ENCODE measurements at places on chromosomes 1 and 21. TPM values are rescaled to one million over a fixed set of nuclear protein-coding genes. Genes with fewer than 3 reads are reported as not detected.

DNA sequence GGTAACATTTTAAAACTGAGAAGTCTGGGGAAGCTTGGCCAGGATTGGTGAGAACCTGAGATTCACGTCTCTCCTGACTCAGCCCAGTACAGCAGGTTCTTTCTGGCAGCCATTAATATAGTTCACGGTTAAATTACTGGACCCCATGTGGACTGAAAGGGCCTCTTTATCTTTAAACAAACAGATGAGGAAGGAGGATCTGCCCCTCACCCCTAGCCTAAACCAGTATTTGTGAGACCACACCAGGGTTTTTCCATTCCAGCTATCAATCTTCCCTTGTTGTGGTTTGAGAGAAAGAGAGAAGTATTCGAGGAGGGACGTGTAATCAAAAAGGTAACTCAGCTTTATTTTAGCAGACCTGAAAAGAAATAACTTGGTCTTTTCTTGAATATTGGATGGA lies 137.1 kb downstream of the PROX1 start:
- DNase-seq, result no peak

Gene AXDND1
- 0.44 TPM for total RNA-seq

Gene FMO2
- total RNA-seq, result not detected

Gene KANK4
- total RNA-seq, result not detected

DNA sequence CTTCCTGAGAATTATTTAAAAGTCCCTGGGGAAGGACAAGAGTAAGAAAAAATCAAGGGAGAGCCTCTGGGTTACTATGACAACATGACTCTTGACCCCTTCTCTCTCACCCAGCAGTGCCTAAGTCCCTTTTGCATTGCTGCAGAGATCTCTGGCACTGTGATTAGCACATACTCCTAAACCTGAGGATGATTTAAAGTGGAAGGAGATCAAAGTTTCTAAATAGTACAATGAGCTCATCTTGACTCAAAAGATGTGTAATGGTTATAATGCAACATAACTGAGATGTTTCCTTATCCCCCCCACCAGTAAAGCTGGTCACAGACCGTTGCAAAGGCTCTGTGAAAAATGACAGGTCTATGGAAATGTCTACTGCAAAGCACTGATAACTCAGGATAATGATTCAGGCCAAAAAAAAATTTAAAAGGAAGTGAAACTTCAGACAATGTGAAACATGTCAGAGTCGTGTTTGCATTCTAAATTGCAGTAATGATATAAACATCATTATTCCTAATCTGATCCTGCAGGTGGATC lies 519.2 kb downstream of the KIF26B start:
- DNase-seq, result no peak

- DNase-seq, result no peak
Observed at GRCh38 chr1:161379071-161379470, 11.4 kb upstream of the CFAP126 start.

- no peak for DNase-seq
Observed at GRCh38 chr1:206728697-206728987, 41.9 kb upstream of the IL19 start.

DNA sequence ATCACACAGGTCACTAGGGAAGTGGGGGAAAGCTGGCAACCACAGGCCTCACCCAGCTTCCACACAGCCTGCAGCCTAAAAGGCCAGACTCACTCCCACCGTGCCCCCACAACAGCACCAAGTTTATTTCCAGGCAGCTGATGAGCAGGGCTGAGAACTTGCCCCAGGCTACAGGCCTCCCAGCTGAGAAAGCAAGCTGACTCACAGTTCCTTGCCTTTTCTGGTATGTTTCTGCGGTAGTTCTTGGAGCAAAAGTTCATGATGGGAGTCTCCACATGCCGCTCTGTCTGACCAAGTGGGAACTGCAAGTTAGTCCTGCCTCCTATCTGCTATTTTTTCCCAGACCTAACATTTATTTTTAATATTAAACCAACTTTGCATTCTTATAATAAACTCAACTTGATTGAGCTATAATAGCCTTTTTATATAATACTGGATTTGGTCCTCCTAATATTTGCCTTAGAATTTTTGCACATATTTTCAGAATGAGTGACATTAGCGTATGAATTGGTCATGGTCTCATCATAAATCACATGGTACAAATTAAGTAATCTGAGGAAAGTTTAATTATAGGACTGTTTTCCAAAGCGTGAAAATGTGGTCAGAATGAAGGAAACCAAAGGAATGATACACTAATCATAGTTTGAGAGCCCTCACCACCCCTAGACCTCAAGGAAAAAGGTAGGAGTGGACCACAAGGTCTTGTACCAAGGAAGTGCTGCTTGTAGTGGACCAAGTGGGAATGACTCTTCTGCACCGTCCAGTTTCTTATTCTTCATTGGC lies 30.7 kb downstream of the RPAP2 start:
- DNase-seq, result no peak

Gene LCE1C
- not detected for total RNA-seq

GRCh38 chr1:75469586-75470173 lies 141.2 kb downstream of the SLC44A5 start:
- DNase-seq, result no peak

DNA sequence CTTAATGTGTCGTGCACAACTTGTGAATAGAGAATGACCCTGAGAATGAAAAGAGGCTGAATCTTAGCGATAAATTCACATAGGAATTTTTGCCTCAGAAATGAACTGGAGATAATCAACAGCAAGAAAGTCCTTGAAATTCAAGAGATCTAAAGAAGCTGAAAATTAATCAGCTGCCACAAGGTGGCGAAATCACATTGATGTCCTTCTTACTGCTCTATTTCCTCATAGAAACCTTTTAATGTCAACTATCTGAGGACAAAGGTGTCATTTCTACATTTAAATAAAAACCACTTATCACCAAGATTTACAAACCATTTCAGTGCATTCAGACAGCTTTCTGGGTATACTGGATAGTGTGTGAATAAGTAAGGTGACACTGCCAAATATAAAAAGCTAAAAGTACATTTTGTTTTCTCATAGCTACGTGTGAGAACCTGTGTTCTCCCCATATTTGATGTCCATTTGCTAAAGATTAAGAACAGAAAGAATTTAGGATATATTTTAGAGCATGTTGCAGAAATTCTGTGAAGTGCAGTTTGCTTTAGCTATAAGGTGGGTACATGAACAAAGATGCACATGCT lies 485.3 kb upstream of the PTBP2 start:
- DNase-seq, result peak; percentile 2

DNA sequence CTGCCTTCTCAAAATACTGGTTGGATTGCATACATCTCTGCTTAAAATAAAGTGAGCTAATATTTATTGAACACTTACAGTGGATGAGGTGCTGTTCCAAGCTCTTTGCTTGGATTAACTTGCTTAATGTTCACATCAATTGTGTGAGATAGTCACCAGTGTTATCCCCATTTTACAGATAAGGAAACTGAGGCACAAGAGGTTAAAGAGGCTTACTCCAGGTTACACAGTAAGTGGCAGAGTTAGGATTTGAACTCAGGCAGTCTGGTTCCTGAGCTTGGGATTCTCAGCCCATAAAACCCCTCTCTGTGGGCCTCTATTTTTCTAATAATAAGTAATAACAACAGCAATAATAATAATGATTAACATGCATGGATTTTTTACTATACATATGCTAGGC lies 13.6 kb upstream of the FAAH start:
- no peak for DNase-seq

Gene EPS8L3
- total RNA-seq, result not detected

DNA sequence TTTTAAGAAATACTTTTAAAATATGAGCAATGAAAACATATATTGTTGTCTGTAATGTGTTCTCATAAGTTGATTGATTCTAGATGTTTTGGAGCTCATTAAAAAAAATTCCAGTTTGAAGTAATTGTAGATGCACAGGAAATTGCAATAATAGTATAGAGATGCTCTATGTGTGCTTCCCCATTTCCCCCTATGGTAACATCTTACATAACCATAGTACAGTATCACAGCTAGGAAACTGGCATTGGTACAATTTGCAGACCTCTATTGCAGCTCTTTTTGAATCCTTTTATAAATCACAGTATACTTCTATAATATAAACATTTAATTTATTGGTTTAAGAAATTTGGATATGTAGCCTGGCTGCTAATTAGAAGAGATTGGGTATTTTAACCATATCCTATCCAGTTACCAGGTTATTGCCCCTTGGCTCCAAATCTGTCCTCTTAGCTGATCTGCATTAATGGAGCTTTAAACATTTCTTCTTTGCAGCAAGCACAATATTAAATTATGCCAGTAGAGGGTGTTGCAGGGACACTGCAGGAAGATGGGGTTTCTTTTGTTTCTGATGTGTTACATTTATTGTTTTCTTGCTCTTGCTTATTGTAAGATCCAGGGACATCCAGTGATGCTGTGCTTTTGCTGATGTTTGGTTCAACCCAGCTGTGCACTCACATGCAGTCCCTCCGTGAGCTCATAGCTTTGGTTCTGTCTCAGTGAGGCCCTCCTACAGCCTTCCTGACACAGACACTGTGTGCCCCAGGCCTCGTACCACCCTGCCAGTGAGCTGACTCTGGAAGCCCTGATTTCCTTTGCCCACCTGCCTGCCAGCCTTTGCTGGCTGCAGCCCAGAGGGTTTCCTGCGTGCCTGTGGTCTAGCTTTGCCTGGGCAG lies 103.3 kb downstream of the RABGAP1L start:
- peak; percentile 7 for DNase-seq

GRCh38 chr1:185363205-185363604 lies 46.2 kb upstream of the IVNS1ABP start:
- DNase-seq, result no peak

Gene NGF
- total RNA-seq, result not detected

- no peak for DNase-seq
Observed at GRCh38 chr1:245031041-245031440, 123.7 kb upstream of the KIF26B start.

DNA sequence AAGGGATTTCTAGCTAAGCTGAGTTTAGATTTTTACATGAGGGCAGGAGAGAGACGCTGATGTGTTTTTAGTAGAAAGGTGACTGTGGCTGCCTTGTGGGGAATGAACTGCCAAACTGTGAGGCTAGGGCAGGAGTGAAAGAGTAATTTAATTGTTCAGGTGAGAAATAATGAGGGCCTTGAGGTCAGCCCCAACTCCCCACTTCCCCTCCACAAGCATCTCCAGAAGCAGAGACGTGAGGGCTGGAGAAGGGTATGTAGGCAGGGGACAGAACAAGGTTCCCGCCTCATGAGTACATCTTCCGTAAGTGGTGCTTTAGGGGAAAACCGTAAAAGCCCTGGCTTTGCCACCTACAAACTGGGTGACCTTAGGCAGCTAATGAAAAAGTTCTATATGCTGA lies 70.8 kb downstream of the WARS2 start:
- DNase-seq, result no peak

Gene BACE2
- 1.1 TPM for total RNA-seq

- no peak for DNase-seq
Observed at GRCh38 chr1:231279081-231279480, 38.1 kb downstream of the GNPAT start.

DNA sequence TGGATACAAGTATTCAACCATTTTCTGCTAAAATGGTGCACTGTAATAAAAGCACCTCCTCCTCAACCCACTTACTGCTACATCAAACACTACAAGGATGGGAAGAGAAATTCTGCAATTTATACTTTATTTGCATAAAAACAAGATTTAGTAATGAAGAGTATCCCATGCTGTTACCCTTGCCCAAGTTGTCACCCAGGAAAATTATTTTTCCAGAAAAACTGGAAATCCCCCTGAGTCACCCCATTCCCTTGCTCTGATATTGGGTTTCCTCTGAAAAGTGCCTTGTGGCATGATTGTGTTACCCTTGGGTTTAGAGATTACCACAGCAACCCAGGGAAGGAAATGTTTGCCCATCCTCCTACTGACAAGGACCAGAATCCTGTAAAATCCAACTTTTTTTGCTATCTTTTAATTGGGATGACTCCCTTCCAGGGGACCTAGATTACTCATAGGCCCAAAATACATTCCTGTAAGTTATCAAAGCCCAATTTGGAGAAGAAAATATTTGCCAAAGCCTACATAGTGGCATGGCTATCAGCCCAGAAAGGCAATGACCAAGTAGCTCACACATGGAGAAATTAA lies 16.5 kb upstream of the ZC3H11B start:
- DNase-seq, result no peak

Gene MXRA8
- total RNA-seq, result 3.0 TPM

DNA sequence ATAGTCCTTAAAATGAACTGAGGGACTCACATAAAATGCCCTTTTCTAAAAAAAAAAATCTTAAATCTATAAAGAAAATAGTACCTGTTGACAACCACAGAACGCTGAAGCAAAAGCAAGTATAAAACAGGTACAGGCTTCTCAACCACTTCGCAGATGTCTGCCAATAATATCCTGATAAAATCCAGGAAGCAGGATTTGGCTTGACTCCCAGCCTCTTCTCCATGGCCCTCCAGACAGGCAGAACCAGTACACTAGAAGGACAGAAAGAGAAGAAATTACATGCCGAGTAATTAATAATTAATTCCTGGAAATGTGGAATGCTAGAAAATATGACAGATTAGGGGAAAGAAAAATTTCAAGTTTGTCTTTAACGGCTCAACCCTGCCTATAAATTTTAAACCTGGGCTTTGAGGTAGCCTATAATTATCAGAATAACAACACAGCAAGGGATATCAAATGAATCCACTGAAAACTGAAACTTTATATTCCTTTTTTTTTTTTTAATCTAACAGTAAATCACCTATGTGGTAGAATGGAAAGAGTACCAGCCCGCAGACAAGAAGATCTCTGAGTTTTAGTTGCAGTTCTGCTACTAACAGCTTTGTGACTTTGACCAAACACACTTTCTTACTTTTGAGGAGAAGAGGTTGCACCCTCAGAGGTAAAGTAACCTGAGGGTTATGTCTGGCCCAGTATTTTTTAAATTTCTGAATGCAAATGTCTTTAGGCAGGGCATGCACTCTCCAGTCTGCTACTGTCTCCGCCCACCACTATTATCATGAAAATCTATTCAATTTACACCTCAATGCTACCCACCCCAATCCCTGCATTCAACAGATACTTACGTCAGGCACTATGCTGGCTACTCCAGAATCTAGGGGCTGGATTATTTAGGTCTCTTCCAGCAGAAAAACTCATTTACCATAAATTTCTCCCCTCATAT lies 2.7 kb downstream of the KIAA0319L start:
- no peak for DNase-seq

GRCh38 chr1:71043065-71043464 lies 4.6 kb downstream of the PTGER3 start:
- no peak for DNase-seq

- no peak for DNase-seq
Observed at GRCh38 chr1:168760241-168760640, 31.2 kb upstream of the DPT start.

GRCh38 chr1:116161877-116162390 lies 50.7 kb downstream of the MAB21L3 start:
- DNase-seq, result no peak

DNA sequence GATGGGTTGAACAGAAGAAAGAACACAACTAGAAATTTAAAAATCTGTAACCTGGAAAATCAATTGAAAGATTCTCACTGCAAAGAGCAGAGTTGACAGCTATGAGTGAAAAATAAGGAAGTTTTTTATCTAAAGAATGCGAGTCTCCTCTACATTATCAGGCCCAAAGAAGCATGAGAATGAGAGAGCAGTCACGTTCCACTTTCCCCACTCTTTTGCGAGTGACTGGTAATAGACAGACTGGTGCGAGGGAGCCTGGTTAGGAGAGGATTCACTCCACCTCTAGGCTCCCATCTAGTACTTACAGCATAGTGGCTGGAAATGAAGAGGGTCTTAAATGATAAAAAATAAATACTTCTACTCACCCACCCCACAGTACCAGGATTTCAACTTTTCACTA lies 52.0 kb downstream of the PRDX6 start:
- DNase-seq, result no peak

Data from activated T-cell treated with anti-CD3 and anti-CD28 coated beads, Interleukin-2, amount 50 U/mL, for 72 hours (primary cell).